ENCODE measurements at places on chromosomes 6 and 20.

DNA sequence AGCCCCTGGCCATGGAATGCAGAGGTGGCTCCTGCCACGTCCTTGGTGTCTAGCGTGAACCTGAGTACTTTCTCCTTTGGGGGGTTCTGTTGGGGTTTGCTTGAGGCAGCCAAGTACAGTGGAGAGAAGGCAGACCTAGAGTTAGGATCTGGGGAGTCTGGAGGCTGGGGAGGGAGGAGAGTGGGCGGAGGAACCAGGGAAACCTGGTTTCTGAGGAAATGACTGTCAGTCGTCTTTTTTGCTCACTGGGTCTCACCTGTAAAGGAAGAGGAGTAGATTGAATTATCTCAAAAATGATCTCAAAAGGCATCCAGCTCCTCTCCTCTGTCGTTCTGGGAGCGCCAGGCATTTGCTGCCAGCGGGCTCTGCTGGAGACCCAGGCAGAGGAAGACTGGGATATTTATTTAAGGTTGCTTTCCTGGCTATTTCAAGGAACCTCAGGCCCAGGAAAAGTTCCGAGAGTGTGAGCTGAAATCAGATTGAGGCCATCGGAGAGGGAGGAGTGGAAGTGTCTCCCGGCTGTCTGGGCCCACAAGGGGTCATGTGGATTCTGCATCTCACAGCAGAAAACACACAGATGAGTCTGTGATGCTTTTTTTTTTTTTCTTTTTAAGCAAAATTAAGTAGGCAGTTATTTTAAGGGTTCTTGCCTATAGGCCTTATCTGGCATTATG lies 16.1 kb downstream of the EPB41L1 start:
- DNase-seq: no peak

DNA sequence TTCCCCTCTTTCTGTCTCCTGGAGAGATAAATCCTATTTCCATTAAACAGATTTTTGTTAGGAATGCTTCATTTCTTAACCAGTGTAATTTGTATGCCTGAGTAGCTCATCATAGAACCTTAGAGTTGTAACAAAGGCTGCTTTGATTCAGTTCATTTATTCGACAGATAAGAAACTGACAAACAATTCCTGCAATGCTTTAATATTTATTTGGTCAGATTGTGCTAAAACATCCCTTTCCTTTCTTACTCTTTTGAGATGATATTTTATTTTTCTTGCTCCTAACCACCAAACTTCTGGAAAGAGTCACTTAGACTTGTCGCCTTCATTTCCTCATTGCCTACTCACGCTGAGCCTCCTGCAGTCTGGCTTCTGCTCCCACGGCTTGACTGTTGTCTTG lies 89.0 kb upstream of the SUPT3H start:
- no peak for DNase-seq

GRCh38 chr20:57800791-57801430 lies 91.1 kb upstream of the PMEPA1 start:
- no peak for DNase-seq

DNA sequence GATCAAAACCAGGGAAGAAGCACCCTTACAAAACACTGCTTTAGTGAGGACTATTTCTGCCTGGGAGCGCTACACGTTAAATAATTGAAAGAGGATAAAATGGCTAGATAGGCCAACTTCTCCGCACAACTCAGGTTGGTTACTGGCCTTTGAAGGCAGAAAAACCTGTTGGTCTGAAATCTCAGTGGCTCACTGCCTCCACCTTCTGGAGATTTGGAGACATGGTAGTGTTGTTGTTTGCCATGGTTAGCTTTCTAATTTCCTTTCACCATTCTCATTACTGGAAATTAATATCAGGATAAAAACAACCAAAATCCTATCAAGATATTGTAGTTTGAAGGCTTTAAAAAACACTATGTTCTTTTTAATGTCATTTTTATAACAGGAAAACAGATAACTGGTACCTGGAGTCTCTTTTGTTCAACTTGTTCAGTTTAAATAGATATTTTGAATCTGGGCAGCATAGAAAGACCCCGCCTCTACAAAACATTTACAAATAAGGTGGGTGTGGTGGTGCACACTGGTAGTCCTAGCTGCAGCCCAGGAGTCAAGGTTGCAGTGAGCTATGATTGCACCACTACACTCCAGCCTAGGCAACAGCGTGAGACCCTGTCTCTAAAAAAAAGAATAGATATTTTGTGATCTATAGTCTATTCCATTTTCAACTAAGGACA lies 27.5 kb upstream of the BCLAF1 start:
- DNase-seq: peak; percentile 44

DNA sequence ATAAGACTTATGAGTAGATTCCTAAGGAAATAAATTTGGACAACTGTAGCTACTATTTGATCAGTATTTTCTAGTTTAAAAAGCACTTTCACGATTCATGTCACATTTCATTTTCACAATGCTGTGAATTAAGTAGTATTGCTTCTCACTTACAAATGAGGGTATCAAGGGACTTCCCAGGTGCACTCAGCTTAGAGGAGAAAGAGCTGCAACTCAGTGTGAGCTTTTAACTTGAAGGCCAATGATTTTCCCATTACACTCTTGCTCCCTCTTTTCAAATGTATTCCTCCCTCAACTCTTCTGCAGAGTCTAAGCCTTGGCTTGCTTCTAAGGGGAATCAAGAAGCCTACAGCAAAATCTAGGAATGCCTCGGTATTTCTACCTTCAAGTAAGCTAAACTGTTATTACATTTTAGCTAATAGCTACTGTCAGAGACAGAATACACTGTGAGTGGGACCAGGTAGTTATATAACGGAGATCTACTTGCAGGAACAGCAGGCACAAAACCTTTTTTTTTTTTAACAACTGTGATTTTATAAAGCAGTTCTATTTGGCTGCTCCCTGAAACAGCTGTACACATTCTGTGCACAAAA lies 339.0 kb downstream of the SYNE1 start:
- DNase-seq: no peak

GRCh38 chr6:90178384-90178855 lies 118.2 kb downstream of the BACH2 start:
- no peak for DNase-seq

- DNase-seq: no peak
Measured at GRCh38 chr20:20498076-20498861, 130.4 kb downstream of the INSM1 start.
